Fibroblast of skin of abdomen (primary cell): ENCODE measurements at places on chromosomes 4 and X.

DNA sequence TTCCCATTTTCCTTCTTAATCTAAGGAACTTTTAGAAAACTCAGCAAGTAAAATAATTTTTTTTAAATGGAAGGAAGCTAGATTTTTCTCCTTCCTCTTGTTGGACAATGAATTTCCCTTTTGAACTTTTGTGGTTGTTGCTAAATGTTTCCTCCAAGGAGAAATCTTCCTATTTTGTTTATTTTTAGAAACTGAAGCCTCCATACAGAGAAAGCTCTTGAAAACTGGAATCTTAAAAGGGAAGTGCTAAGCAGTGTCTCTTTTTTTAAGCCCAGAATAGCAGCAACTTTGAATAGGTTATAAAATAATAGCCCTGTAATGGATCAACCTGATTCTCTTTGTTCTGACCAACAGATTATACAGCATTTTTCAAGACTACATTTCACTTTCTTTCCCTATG, 15.1 kb upstream of the DCLK2 start:
- DNase-seq, result no peak

DNA sequence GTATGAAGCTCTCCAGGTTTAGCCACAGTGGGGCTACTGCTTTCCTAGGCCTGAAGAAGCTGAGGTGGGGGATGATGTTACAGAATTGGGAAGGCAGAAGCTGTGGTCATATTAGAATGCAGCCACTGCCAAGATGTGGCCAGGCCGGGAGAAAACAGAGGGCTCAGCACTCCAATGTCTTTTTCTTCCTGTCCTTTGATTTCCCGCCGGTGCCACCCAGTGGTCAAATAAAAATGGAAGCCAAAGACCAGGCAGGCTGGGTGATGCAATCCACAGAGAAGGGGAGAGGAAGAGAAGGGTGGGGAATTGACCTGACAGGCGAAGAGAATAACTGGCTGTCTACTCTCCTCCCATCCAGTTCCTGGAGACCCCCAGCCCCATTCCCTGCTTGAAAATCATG, 94.9 kb upstream of the SHISA3 start:
- peak; percentile 23 for DNase-seq

GRCh38 chr4:96736352-96736889, 896.5 kb downstream of the PDHA2 start:
- peak; percentile 61 for DNase-seq

DNA sequence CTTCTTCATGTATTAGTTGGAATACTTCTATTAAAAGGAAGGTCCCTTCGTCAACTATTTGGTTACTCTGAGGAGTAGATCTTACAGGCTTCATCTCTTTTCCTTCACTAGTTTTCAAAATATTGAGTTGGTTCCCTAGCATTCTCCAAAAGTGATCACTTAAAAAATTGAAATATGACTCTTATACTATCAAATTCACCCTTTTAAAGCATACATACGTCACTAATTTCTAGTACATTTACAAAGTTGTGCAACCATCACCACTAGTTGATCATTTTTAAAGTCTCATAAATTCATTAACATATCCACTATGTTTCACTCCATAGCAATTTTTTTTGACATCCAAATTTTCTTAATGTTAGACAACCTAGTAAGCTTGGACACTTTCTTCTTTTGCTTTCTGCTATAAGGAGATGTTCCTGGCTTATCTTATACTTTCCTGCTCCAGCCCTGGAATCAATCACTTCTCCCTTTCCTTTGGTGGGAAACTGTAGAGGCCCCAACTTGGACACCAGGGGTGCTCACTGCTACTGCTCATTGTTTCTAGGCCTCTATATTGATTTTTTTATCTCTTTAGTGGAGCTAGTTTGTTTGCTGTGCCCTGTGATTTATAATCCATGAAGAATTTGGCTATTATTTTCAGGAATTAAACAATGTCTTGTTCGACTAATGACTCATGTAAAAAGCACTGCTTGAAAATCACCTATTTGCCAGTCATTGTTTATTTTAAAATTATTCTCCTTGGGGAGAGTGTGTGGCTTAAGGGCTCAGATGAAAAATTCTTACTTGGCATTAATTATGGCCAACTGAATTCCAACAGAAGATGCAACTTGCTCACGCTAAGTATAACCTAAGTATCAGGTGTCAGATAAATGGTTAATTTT, 4.0 kb upstream of the ZFX start:
- DNase-seq, result peak; percentile 73

- DNase-seq, result peak; percentile 93
Measured at GRCh38 chr4:38132107-38132673, 172.0 kb downstream of the PTTG2 start.

- no peak for DNase-seq
Measured at GRCh38 chr4:56409511-56410090, 22.3 kb upstream of the AASDH start.

DNA sequence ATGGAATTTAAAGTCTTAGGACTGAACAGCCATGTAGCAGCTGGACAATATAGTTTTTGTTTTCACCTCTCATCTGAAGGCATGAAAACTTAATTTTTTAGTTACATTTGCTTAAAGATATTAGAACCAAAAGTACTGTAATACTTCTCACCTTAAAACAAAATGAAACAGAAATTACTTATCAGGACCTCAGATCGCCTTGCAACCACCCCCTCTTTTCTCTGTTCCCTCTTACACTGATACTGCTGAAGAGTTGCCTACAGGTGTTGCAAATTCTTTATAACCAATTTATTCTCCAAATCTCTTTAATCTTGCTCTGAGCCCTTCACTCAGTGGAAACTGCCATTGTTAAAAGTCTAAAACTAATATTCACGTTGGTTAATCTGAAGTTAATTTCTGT, 145.0 kb downstream of the SPCS3 start:
- DNase-seq, result no peak

DNA sequence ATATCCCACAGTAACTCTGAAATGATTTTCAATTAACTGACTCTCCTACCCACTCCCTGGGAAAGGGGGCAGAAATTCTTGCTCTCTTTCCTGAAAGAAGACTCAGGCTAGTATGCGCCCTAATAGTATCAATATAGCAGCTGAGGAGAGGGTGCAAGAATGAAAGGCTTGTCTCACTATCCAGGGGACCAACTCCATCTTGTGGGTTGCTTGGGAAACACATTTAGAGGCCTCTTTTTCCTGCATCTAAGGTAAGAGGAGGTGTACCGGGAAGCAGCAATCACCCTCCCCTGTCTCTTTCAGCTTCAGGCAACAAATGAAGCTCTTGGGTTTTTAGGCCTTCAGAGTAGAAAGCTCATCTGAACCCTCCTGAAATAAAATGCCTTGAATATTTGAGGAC, 11.3 kb downstream of the TMEM255A start:
- DNase-seq, result no peak

DNA sequence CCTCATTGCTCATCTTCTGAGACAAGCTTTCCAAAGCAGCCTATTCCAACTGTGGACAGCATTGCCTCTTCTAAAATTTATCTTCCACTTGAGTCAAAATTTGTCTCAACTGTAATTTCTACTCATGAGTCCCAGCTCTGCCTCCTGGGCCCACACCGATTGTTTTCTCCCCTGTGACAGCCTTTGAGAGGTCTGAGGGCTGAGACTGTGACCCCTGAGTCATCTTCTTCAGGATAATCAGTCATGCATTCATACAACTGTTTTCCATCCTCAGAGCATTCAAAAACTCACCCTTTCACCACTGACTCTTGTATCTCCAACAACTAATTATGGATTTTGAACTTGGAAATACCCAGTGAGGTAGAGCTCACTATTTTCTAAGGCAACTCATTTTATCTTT, 228.1 kb downstream of the EDA2R start:
- no peak for DNase-seq

DNA sequence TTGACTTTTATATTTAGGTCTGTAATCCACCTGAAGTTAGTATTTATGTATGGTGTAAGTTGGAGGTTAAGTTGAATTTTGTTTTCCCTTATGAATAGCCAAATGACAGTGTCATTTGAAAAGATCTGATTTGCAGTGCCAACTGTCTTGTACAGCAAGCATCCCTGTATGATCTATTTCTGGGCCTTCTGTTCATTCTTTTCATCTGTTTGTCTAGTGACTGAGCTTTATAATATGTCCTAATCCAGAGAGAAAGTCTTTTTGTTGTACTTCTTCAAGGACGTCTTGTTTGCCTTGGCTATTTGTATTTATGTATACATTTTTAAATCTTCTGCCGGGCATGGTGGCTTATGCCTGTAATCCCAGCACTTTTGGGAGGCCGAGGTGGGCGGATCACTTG, 39.6 kb downstream of the CDKL5 start:
- DNase-seq, result no peak

- no peak for DNase-seq
Measured at GRCh38 chr4:102862747-102863146, 6.0 kb upstream of the CISD2 start.

DNA sequence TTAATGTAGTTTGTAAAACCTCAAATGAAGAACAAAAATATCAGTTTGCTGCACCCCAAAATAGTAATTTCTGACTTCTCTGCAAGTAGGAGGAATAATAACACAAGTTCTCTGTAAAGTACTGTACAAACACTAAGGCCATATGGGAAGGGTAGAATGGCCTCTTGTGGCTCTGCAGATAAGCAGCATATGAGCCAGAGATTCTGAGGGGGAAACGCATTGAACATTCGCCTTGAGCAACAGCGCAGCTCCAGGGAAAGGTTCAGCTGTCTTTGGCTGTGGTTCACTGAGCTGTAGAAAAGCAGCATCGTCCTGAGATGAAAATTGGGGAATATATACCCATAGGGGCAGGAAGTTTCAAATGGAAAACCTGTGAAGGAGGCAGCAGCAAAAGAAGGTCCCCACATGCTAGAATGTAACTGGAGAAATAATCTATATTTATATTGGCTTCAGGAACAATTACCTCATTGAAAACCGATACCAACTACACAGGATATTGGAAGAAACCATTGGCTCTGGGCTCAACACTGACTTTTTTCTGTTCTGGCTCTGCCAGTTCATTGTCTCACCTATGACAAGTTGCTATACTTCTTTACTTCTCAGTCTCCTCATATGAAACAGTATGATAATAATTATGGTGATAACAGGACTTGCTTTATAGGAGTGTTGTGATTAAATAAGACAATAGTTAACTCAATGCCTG, 357.6 kb upstream of the CPEB2 start:
- DNase-seq, result no peak

- no peak for DNase-seq
Measured at GRCh38 chr4:18321956-18322530, 300.5 kb upstream of the LCORL start.

DNA sequence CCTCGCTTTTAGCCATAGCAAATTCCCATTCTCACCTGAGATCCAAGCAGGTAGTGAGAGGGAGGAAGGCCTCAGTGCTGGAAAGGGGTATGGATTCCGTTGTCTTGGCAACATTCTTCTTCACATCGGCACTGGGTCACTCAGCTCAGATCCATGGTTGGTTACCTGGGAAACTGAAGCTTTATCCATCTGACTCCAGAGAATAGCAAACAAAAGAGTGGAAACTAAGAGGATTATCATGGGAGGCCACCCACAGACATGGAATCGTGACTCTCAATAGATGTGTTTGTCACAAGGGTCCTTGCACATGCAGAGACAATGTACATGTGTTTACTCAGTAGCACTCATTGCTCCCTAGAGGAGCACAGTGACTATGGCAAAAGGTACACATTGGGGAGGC, 81.0 kb downstream of the MAGED4 start:
- DNase-seq, result no peak

DNA sequence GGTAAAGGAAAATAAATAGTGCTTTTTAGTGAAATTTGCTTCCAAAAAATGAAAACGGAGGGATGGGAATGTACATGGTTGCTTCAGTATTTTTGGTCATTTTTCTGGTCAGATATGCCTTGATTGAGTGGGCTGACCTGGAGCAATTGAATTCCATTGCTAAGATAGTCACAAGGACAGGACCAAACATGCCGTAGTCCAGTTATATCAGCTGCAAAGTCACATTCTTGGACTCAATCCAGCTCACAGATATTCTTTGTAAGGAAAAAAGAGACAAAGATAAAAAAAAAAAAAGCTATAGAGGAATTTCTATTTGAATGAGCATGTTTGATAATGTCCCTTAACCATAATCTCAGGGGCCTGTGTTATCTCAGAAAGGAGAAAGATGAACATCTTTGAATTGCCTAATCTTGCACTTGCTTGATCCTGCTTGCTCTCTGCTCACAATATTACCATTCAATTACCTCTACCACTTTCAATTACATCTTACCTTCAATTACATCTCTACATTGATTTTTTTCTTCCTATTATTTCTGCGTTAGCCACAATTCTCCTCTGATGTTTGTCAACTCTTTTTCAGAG, 75.4 kb upstream of the PACRGL start:
- DNase-seq, result peak; percentile 28

GRCh38 chr4:42074294-42074693, 78.2 kb downstream of the BEND4 start:
- DNase-seq, result no peak

DNA sequence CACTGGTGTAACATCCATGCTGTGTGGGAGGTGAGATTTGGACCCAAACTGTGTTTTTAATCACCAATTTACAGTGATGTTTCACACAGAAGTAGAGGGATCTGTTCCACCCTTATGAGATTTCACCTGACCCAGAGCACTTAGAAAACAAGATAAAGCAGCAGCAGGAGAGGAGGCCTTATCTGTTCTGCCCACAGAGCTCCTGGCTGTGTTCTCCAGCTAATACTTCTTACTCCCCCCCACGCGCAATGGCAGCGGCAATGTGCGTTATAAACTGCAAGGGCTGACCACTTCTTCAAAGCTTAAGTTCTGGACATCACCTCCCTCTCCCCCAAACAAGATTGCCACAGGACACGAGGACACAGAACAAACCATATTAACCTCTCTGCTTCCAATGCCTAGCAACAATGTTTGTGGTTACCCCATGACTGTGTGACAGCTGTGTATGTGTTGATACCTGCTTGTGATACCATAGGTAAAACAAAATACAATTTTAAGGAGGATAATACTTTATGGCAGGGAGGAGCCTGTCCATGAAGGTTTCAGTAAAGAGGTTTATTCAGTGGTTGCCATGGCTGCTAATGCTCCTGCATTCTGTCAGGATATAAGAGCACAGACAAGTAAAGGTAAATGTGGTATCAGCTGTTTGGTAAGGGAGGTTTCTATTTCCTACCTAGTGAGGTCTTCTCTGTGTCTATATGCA, 210.0 kb downstream of the SOWAHB start:
- DNase-seq, result no peak

GRCh38 chr4:147509386-147509785, 28.5 kb downstream of the EDNRA start:
- no peak for DNase-seq

GRCh38 chrX:40773809-40774208, 38.5 kb upstream of the MED14 start:
- DNase-seq, result peak; percentile 3
